Epithelial cell of proximal tubule (primary cell): ENCODE measurements at places on chromosomes 7 and 10. TPM values are rescaled to one million over a fixed set of nuclear protein-coding genes. Genes with fewer than 3 reads are reported as not detected.

DNA sequence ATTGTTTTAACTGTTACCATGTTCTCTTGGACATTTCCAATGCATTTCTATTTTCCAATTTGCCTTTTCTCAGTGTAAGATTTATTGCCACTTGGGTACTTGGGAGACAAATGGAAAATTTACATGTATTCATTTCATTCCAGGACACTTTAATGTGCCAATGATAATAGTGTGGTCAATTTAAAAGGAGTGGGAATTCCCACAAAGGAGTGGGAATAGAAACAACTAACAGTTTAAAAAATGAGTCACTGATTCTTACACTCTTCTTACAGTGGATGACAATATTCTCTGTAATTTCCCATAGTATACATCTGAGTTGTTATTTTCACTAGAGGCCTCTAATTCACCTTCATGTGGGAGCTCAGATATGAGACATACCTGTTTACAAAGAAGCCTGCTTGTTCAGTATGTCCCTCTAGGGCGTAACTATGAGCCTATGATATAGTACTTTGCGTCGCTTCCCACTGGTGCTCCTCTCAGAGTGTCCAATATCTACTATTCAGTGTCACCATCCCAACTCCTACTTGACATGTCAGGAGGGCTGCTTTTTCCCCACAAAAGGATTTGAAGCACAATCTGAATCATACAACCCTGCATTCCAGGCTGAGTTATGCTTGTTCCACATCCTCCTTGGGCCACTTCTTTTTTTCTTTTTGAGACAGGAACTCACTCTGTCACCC lies 301.3 kb downstream of the PHTF2 start:
- peak; percentile 12 for DNase-seq

- DNase-seq, result no peak
Observed at GRCh38 chr7:94431176-94431575, 36.5 kb downstream of the COL1A2 start.

DNA sequence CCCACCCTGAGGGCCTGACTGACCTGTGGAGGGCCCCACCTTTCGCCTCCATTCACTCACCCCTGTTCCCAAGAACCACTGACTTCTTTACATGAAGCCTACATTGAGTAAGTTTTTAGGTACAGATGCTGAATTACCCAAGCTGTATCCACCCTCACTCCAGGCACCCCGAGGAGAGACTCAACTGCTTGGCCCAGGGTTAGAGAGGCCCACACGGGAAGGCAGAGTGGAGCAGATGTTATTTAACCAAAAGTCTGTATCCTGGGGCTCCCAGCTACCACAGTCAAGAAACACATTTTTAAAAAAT lies 213.1 kb upstream of the FRMD4A start:
- no peak for DNase-seq

DNA sequence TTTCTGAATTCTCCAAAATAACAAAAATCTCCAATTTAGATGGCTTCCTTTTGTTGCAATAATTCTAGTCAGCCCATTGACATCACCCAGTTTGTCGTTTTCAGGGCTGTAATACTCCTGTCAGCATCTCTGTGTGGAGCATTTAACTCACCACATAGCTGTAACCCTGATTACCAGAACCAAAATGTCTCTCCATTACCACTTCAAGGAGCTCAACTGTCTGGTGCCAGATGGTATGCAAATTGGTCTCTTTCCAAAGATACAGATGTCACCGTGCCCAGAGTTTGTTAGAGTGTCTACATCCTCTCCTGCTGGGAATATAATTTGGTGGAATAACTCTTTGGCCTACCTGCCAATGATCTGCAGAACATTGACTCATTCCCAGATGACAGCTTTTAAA lies 350.3 kb upstream of the POT1 start:
- DNase-seq, result no peak

Gene CHAT
- not detected in 2 replicates for total RNA-seq

DNA sequence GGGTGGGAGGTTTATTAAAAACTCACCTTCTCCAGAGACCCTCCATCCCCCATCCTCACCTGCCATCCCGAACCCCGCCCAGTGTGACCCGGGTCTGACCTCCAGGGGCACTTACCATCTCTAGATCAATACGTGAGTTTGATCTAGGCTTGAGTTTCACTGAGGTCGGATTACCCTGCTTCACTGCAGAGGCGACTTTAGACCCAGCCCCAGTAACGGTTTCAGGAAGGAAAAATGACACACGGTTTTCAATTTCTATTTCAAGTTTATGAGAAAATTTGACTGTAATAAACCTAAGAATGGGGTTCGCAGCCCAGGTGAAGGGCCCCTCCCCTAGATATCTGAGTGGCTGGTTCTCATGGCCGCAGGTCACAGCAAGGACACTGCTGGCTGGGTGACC lies 33.1 kb downstream of the RCC1L start:
- no peak for DNase-seq

GRCh38 chr10:70160798-70161197 lies 9.5 kb downstream of the SAR1A start:
- no peak for DNase-seq

Gene ANKRD22
- total RNA-seq, result 0.12 and 1.8 TPM in 2 replicates

GRCh38 chr7:116500078-116500853 lies 728 bp downstream of the CAV2 start:
- DNase-seq, result no peak

DNA sequence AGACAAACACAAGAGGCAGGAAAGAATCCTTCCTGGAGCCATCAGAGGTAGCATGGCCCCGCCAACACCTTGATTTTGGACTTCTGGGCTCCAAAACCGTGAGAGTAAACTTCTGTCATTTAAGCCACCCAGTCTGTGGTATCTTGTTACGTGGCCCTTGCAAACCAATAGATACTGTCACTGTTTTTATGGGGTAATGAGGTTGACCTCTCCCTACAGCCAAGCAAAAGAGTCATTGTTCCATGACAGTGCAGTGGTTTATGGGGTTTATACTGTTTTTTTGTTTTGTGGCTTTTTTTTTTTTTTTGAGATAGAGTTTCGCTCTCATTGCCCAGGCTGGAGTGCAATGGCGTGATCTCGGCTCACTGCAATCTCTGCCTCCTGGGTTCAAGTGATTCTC lies 32.8 kb downstream of the KIAA1549 start:
- no peak for DNase-seq

DNA sequence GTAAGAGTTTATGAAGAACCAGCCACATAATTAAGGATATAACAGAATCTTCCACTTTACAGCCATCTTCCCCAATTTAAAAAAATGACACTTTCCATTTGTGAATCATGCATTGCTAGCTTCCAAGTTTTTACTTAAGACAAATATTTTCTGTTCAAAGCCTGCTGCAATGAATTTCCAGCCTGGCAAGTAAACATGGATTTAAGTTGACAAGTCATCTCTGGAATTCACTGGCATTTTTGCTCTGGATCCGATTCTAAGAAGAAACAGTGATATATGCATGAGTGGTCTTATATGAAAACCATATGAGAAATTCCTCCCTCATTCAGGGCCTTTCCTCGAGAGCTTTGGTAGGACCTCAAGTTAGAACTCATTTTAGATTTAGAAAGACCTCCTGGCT lies 116.1 kb upstream of the CDCA7L start:
- DNase-seq, result no peak

DNA sequence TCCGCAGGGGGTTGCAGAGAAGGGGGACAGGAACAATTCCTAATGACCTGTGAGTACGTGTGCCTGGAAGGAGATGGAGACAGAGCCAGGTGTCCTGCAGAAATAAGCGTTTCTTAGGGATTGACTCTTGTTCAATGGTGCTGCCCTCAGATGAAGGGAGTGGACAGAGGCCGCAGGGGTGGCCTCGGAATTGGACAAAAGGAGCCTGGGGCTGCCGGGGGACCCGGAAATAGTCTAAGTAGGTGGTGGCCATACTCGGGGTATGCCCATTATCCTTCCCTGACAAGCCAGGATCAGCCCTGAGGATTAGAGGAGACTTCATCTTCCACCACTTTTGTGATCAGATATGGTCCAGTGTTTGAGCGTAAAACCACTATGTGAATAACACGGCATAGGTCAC lies 39.2 kb downstream of the ELFN1 start:
- no peak for DNase-seq

- no peak for DNase-seq
Observed at GRCh38 chr10:68826764-68827591, at the start of gene STOX1. Gene STOX1 (plus strand): TSS chr10:68827531. CDS start chr10:68827624, 93 bp downstream.

- DNase-seq, result no peak
Observed at GRCh38 chr7:151711906-151712809, 164.8 kb downstream of the PRKAG2 start.

GRCh38 chr7:42628054-42628453 lies 283.8 kb downstream of the C7orf25 start:
- DNase-seq, result no peak

Gene CALY
- 1.5 TPM in 1 of 2 replicates, not detected in the other for total RNA-seq

- DNase-seq, result no peak
Observed at GRCh38 chr10:3542185-3542611, 242.8 kb downstream of the KLF6 start.

Gene MNX1
- total RNA-seq, result 2.1 and 4.6 TPM in 2 replicates

DNA sequence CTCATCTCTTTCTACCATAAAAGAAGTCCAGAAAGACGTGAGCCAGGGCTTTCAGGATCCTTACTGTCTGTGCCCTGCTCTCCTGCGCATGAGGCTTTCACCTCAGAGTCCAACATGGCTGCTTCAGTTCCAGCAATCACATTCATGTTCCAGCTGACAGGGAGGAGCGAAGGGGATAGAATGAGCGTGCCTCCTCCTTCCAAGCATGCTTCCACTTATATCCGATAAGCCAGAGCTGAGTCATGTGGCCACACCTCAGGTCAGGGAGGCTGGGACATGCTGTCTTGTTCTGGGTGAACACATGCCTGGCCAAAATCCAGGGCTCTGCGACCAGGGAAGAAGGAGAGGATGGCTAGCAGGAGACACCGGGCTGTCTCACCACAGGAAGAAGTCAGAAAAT lies 248.2 kb downstream of the SKAP2 start:
- no peak for DNase-seq

- DNase-seq, result no peak
Observed at GRCh38 chr7:7979558-7979957, 11.0 kb downstream of the GLCCI1 start.

DNA sequence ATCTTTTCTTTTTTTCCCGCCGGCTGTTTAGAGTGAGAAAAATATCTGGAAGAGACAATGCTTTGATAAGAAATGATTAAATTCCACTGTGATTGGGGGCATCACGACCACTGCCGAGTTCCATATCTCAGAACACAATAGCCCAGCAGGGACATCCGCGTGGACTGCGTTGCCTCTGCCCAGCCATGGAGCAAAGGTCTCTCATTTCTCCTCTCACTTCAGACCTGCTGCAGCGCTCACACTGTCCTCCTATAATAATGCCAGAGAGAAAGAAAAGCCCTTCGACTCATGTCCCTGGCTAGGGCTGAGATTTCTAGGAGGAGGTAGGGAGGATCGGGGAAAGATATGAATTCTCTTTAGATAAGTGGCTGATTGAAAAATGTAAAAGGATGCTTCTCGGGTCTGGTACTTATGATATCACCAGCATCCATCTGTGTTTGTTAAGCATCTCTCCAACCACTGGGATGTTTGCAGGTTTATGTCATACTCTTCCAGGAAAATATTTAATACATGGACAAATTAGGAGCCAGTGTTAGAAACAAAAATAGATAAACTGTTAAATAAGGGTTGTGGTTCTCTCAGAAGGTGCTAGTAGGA lies 472.9 kb upstream of the AKR1E2 start:
- no peak for DNase-seq

Gene ODAD2
- 0.80 and 1.7 TPM in 2 replicates for total RNA-seq

Gene YKT6
- total RNA-seq, result 79.3 and 111 TPM in 2 replicates

- DNase-seq, result no peak
Observed at GRCh38 chr10:35506741-35507140, 98.4 kb upstream of the GJD4 start.

DNA sequence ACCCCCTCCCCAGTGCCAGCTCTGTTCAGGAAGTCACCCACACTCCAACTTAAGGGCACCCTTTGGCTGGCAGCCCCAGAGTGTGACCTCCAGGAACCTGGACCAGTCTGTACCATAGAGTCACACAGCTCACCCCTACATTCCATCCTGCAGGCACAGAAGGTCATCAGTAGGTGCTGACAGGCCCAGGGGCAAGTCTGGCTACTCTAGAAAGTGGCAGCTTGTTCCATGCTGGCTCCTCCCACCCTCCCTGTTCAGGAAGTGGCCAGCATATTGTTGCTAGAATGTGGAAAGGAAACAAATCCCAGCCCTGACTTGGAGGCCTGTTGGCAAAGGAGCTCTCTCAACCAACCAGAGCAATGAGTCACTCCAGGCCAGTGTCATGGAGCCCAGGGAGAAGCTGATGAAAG lies 3.2 kb upstream of the NCOA4 start:
- DNase-seq, result peak; percentile 47

- DNase-seq, result no peak
Observed at GRCh38 chr10:113452146-113452845, 100.6 kb upstream of the HABP2 start.

GRCh38 chr10:125334545-125334944 lies 174.2 kb upstream of the CTBP2 start:
- no peak for DNase-seq
